ENCODE measurements at places on chromosomes 2 and 18.

DNA sequence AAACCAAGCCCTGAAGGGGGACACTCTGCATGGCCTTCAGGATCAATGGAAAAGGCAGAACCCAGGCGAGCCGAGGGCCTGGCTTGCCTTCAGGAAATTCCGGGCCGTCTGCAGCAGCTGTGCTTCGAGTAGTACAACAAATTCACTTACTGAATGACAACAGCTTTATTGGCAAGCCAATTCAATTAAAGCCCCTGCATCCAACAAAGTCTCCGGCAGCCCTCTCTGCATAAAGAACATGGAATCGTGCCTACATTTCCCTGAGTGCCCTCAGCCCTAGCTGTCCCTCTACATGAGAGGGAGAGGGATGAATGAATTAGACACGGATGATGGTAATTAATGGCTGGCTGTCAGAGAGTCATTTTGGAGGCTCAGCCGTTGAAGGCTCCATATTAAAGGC lies 189.0 kb downstream of the BCL11A start:
- no peak for DNase-seq

GRCh38 chr2:189306525-189306924 lies 127.0 kb upstream of the COL5A2 start:
- DNase-seq, result no peak

DNA sequence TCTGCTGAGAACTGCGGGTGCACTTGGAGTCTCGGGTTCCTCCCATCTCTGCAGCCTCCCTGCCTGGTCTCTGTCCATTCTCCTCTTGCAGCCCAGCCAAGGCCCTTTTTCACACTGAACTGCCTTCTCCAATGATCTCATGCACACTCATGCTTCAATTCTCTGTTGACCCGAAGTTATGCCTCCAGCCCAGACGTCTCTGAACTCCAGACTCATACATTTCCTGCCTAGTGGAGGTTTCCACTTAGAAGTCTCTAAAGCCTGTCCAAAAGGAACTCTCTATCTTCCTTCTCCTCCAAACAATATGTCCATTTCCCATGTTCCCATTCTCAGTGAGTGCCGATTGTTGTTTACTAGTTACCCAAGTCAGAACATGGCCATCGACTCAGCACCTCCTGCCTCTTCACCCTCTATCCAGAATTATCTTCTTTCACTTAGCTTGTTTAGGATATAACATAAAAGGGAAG lies 155.2 kb downstream of the IRS1 start:
- DNase-seq, result no peak

- no peak for DNase-seq
Measured at GRCh38 chr2:176685908-176686307, 416.7 kb downstream of the MTX2 start.

DNA sequence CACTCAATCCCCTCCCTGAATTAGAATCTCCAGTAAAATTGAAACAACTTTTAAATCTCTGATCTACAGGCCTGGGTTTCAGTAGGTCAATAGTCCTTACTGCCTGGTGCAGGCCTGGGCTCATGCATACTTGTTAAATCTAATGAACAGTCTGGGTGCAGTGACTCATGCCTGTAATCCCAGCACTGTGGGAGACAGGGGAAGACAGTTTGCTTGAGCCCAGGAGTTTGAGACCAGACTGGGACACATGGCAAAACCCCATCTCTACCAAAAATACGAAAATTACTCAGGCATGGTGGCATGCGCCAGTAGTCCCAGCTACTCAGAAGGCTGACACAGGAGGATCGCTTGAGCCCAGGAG lies 94.7 kb upstream of the SP3 start:
- DNase-seq, result no peak

DNA sequence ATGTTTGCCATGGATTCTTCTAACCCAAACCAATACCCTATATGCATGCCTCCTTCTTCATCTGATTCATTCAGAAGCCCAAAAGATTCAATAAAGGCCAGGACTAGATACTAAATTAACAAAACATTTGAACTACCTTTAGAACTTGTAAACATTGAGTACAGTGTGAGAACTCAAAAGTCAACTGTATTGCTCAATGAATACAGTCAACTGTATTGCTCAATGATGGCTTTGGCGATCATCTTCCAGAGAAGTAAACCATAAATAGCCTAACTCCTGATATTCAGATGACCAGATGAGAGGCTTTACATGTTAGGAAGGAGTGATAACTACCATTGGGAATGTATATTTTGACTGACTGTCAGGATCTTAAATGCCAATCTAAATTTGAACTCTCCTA lies 206.5 kb upstream of the ITGA4 start:
- no peak for DNase-seq

- DNase-seq, result no peak
Measured at GRCh38 chr2:135590619-135591260, 59.5 kb downstream of the R3HDM1 start.

DNA sequence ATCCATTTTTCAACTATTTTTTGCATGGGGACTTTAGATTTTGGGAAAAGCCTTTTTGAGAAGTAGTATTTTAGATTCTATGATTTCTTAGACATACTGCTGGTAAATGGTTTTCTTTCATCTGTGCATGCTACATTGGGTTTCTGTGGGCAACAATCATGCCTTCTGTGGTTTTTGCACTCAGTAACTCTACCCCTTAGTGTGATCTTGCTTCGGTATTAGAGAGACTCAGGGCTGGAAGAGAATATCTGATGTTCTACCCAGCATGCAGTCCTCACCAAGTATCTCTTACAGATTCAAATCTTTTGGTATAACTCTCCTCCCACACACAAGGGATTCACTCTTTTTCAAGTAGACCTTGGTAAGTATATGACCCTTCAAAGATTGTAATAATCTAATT lies 183.0 kb downstream of the PMAIP1 start:
- no peak for DNase-seq

GRCh38 chr2:128091726-128092080 lies 703 bp downstream of the UGGT1 start:
- DNase-seq, result no peak

- no peak for DNase-seq
Measured at GRCh38 chr2:47486841-47487497, 84.0 kb downstream of the MSH2 start.

DNA sequence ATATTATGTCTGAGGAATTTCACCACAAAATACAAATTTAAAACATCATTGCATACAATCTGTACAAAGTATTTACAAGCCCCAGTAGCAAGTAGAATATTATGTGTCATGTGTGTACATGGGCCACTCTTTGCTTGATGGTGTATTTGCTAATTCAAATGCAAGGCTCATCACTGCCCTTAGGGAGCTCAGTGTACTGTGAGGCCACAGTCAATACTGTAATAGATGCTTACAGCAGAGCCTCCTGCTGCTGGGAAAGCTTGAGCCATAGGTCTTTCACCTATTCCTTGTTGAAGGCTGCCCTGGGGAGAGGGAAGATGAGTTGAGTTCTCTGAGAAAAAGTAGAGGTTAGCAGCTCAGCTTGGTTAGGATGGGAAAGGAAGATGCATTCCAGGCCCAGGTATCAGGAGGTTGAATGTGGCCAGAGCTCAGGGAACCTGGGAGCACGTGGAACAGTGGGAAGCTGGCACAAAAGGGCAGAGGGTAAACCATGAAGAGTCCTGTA lies 189.6 kb downstream of the LRP1B start:
- DNase-seq, result no peak

DNA sequence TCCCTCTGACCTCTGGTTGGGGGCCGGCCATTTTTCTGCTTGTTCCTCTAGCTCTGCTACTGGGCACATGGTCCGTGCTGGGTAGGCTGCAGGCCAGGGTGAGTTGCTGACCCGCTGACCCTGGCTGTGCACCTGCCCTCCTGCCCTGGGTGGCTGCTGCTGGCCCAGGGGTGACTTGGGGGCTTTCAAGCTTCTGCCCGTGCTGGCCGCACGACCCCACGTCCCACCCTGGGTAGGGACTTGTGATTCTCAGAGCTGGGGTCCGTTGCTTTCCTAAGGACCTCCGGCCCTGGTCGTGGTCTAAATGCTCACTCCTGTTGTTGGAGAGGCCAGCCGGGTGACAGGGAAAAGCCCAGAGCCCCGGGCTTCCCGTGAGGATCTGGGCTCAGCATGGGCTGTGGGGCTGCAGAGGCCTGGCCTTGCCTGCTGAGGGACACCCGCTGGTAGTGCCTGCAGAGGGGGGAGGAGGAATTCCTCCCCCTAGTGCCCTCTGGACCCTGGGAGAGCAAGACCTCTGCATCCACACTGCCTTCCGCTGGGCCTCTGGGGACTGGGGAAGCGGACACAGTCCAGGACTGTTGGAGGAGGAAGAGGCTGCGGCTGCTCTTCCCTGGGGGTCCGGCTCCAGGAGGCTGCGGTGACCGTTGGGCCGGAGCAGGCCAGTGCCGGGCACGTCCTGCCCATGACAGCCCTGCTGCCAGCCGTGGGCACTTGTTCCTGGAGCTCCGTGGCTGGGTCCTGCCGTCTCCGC lies 6.3 kb upstream of the GAL3ST2 start:
- DNase-seq, result peak; percentile 54

GRCh38 chr18:10926621-10927161 lies 222.7 kb downstream of the PIEZO2 start:
- DNase-seq, result no peak

GRCh38 chr18:22172594-22173049 lies 3.2 kb downstream of the GATA6 start:
- no peak for DNase-seq

DNA sequence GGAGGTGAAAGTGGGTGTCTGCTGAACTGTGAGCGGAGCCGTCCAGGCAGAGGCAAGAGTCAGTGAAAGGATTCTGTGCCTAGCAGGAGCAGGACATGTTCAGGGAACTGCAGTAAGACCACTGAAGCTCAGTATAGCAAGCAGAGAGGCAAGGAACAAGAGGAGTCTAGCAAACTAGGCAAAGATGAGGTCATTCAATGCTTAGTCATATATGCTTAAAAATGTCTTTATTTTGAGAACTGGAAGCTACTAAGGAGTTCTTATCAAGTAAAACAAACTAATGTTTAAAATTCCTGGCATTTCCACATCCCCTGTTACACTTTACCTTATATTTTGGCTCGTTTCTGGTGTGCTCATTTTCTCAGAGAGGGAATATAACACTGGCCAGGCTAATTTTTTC lies 913.4 kb downstream of the CBLN2 start:
- DNase-seq, result no peak

GRCh38 chr2:170377500-170378207 lies 199.7 kb downstream of the MYO3B start:
- no peak for DNase-seq

- no peak for DNase-seq
Measured at GRCh38 chr2:1824202-1824905, 80.0 kb upstream of the PXDN start.

- DNase-seq, result no peak
Measured at GRCh38 chr2:163207693-163208370, 369.3 kb upstream of the KCNH7 start.

- no peak for DNase-seq
Measured at GRCh38 chr2:190849774-190850173, 30.8 kb upstream of the GLS start.

- no peak for DNase-seq
Measured at GRCh38 chr2:120842456-120843439, 107.1 kb downstream of the GLI2 start.

- DNase-seq, result no peak
Measured at GRCh38 chr2:112184121-112184520, 45.9 kb downstream of the FBLN7 start.

GRCh38 chr2:109311771-109312170 lies 182.8 kb downstream of the SH3RF3 start:
- no peak for DNase-seq

DNA sequence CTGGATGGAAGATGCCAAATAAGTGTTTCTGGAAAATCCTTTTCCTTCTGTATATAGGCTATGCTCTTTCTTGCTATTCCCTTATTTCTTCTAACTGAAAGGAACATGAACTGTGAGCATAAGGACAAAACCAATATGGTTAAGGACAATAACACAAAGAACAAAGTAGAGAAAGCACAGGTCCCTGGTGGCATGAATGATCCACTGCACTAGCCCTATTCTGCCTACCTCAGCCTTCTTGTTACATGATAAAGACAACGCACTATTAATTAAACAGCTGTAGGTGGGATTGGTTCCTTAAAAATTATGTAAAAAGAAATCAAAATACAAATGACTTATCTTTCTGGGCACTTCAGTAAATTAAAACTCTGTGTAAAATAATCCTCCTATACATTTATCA lies 1.9 kb upstream of the WDR75 start:
- no peak for DNase-seq

GRCh38 chr2:147482916-147483669 lies 361.7 kb upstream of the ACVR2A start:
- no peak for DNase-seq

DNA sequence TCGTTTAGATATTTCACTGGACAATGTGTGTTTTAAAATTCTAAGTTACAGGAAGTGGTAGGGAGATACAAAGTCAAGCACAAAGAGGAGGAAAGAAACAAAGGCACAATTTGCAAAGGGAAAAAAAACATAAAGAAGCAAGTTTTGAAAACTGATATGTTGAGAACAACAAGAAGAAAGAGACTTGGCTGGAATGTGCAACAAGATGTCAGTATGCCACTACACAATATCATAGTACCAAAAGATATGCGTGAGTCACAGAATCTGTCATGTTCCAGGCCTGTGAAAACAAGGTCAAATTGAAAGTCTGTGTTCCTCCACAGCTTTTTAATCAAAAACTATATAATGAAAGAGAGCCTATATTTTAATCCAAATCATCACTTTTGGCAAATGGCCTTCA lies 12.0 kb downstream of the EXOC6B start:
- DNase-seq, result no peak

DNA sequence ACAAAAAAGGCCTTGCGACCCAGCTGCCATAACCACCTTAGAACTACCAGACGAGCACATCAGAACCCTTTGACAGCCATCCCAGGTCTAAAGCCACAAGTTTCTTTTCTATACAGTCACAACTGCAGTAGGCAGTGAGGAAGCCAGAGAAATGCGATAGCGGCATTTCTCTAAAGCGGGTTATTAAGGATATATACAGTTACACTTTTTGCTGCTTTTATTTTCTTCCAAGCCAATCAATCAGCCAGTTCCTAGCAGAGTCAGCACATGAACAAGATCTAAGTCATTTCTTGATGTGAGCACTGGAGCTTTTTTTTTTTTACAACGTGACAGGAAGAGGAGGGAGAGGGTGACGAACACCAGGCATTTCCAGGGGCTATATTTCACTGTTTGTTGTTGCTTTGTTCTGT lies 48.8 kb downstream of the FEZ2 start:
- no peak for DNase-seq

DNA sequence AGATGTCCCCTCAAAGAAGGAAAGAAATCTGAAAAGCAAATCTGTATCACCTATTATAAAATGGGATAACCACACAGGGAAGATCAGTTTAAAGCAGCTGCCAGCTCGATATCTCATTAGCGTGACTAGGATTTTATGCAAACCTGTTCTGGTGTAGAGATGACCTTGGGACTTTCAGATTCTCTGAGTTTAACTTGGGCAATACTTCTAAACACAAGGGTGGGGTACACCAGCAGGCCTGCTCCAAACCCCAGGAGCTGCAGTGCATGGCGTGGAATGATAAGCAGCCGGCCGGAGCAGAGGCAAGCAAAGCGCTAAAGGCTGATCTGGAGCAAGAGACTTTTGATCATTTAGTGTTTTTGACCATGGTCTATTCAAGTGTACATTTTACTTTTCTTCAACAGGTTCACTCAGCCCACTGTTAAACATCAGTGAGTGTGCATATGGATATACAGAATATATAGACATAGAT lies 4.7 kb downstream of the SERTAD2 start:
- DNase-seq, result no peak
